ENCODE measurements at places on chromosomes 4 and X.
A peak's percentile ranks its signal among the peaks of the same experiment; 100 is the strongest.

- DNase-seq = no peak
Observed at GRCh38 chrX:153601511-153602110, 2.7 kb upstream of the CCNQ start.

GRCh38 chrX:127124871-127125270 is 305.3 kb downstream of the PRR32 start:
- no peak for DNase-seq

GRCh38 chrX:38473701-38474100 is 87.6 kb upstream of the TSPAN7 start:
- no peak for DNase-seq

DNA sequence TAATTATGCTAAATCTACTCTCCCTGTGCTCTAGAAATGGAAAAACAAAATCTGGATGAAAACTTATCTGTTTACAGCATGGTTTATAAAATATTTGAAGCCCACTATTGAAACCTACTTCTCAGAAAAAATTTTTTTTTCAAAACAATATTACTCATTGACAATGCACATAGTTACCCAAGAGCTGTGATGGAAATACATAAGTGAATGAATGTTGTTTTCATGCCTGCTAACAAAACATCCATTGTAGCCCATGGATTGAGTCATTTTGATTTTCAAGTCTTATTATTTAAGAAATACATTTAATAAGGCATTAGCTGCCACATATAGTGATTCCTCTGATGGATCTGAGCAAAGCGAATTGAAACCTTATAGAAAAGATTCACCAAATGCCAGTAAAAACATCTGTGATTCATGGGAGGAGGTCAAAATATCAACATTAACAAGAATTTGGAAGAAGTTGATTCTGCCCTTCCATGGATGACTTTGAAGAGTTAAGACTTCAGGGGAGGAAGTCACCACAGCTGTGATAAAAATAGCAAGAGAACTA is 144.7 kb upstream of the HHIP start:
- no peak for DNase-seq

DNA sequence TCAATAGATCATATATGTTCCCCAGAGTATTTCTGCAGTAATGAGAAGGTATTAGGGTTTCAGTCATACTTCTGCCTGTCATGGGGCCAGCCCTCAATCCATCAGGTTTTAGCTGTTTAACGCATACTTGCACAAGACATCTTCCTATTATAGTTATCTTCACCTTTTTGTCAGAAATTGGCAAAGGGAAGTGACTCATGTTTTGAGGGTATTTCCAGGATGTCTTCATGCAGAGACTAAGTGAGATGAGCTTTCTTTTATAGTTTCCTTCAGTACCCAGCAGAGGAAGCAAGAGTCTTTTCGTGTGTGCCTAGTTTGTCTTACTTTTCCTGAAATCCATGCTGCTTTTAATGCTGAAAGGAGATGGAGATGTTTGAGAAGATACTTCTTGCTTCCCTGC is 9.5 kb downstream of the CSTF2 start:
- DNase-seq = peak; percentile 9

- no peak for DNase-seq
Observed at GRCh38 chr4:77347351-77347966, 190.5 kb downstream of the CCNG2 start.

DNA sequence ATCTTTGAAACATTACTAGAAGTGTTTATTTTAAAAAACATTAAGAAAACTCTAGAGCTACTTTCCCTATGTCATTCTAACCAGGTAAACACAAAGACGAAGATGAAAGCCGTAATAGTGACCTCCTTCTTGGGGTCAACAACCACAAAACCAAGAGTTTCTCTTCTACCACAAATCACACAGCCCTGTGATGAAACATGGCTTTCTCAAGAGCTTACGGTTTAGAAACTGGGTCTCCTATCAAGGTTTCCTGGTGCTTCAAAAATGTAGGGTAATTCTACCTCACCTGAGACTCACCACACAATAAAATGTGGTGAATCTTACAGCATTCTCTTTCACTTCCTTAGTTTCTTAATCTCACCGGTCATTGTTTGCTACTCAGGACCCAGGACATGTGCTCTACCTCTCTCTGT is 50.9 kb downstream of the CORIN start:
- DNase-seq = no peak

GRCh38 chr4:91288702-91289311 is 1015.0 kb upstream of the GRID2 start:
- DNase-seq = no peak

DNA sequence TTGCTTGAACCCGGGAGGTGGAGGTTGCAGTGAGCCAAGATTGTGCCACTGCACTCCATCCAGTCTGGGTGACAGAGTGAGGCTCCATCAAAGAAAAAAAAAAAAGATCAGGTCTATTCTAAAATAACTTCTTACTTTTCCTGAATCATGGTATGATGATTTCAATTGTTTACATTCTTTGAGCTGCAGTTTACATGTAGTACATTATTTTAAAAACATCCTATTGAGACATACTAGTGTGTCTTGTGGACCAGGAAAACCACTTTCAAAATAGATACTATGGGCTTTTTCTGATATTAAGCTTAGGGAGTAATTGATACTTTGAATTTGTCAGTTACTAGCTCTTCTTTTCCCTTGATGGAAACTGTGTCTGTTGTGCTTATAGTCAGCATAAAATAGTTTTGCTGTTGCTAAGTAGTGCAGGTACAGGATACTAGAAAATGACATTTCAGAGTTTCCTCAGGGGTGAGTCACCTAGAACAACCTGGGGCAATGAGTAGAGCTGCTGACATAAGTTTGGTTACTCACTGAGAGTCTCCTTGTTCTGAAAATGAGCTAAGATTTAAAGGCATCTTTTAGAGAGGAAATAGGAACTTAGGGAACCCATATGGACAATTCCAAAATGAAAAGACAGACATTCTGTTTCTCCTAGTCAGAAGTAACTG is 53.2 kb upstream of the C4orf54 start:
- peak; percentile 75 for DNase-seq

Data from RWPE1 (cell line).